ENCODE measurements at places on chromosomes 5 and 9.

DNA sequence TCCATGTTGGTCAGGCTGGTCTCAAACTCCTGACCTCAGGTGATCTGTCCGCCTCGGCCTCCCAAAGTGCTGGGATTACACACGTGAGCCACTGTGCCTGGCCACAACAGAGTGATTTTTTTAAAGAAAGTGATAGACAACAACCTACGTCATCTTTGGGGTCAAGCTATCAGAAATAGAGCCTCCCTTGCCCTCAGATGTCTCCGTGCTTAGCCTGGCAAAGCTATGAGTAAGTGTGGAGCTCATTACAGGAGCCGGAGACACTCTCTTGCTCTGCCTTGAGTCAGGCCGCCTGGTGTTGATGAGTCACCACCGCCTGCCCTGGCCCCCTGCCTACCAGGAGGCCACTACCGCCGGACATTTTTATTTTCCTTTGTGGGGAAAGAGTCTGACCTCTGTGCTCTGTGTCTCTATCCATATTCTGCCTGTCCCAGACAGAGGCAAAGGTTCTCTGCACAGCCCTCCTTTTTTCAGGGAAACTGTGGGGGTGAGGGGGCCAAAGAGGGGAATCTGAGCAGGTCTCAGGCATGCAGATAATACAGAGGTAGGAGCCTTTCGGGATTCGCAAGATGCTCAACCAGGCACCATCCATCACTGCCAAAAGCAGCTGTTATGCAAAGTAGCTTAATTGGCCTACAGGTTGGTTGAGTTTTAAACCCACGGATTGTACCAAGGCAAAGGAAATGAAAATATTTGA lies 123.7 kb upstream of the CPEB4 start:
- no peak for DNase-seq

DNA sequence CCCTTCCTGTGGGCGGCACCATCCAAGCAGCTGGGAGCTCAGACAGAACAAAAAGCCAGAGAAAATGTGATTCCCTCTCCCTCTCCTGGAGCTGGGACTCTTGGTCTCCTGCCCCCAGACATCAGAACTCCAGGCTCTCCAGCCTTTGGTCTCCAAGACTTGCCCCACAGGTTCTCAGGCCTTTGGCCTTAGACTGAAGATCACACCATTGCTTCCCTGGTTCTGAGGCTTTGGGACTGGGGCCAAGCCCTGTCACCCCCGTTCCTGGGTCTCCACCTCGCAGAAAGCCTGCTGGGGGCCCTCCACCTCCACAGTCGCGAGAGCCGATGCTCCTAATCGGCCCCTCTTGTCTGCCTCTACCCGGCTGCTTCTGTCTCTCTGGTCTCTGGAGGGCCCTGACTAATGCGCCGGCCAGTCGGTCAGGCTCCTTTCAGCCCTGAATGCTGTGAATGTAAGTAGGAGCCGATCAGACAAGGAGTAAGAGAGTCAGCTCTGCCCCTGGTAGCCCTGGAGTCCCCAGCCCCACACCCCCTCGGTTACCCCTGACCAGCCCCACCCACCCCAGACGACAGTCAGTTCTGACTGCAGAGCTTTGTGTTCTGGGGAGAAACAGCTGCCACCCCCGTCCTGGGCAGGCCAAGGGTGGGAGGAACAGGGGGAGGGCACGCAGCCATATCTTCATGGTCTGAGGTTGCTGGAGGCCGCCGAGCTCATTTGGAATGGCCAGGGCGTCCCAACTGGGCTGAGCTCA lies 57.5 kb downstream of the VAV2 start:
- DNase-seq = no peak

DNA sequence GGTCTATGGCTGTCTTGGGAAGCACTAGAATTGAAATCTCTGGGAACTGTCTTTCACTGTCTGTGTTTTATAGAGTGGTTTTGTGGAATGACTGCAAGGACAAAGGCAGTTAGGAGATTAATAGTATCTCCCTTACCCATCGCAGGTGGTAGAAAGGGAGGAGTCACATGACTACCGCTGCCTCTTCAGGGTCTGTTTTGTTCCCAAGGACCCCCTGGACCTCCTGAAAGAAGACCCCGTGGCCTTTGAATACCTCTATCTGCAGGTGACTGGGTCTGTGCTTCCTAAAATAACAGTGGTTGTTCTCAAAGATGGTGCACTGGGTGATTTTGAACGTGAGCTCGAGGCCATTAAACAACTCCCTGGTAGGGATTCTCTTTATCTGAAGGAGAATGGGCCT lies 22.8 kb upstream of the TRMT10B start:
- DNase-seq = no peak

DNA sequence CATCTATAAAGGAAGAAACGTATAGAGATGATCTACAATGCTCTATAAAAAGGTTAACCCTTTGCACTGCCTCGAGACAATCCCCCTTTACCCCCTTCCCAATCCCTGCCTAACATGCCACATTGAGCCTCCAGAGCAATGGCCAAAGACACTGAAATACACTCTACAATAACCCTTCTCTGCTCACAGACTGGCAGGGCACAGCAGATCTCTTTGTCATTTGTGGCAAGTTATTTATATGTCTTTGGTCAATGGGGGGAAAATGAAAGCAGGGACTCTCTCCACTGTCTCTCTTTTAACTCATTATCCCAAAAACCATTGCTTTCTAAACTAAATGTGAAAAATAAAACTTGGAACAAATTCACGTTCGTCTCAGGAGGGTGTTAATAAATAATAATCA lies 51.7 kb downstream of the PTCH1 start:
- DNase-seq = no peak

GRCh38 chr5:36777105-36777757 lies 99.3 kb upstream of the NIPBL start:
- no peak for DNase-seq

DNA sequence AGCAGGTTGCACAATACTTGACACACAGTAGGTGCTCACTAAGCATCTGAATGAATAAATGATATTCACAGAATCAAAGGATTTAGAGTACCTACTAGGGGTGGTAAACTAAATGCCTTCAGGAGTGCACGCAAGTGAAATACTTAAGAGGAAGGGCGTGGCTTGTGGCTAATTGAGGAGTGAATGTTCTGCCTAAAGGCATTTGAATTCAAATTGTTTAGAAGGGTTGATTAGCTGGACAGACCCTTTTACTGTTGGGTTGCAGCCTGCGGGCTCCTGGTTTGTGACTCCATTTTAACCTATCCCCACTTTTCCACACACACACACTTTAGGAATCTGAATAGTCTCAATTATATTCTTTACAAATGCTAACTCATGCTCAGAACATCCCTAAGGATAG lies 63.1 kb downstream of the PPP2R2B start:
- no peak for DNase-seq

DNA sequence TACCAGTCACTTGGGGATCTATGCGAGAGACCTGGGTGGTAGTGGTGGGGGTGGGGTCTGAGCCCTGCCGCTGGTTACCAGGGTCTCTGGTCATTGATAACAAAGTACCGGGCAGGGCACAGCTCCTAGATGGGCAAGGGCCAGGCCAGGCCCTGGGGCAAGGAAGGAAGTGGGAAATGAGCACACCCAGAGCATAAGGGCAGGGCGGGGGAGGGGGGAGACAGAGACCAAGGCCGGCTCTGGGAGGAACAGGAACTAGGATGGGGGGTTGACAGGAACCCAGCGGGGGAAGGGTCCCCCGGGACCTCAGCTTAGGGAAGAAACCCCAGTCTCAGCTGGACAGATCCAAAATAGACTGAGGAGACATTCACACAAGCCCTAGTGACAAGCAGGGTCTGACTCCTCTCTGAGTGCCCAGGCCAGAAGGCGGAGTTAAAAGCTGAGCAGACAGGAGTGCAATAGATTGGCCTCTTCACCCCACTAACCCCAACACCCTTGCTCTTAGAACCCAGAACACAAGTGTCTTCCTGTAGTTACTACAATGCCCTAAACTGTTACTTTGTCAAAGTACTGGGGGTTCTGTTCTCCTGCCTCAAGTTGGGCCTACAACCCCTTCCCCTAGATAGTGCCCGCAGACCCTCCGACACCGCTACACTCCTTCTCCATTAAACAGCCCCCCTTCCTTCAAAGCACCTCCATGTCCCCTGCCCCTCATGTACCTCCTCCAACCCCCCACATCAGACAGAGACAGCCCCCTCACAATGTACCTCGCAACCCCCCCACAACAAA lies 628 bp downstream of the ATOSB start:
- no peak for DNase-seq

GRCh38 chr9:96617439-96618185 lies 2.0 kb downstream of the CDC14B start:
- DNase-seq = no peak

- DNase-seq = no peak
Observed at GRCh38 chr5:119243888-119244287, 111.9 kb upstream of the TNFAIP8 start.

GRCh38 chr5:136098176-136098575 lies 34.5 kb upstream of the SMAD5 start:
- no peak for DNase-seq

- no peak for DNase-seq
Observed at GRCh38 chr9:37178742-37179141, 58.4 kb downstream of the ZCCHC7 start.

- DNase-seq = no peak
Observed at GRCh38 chr9:36328798-36329411, 70.7 kb upstream of the GNE start.

DNA sequence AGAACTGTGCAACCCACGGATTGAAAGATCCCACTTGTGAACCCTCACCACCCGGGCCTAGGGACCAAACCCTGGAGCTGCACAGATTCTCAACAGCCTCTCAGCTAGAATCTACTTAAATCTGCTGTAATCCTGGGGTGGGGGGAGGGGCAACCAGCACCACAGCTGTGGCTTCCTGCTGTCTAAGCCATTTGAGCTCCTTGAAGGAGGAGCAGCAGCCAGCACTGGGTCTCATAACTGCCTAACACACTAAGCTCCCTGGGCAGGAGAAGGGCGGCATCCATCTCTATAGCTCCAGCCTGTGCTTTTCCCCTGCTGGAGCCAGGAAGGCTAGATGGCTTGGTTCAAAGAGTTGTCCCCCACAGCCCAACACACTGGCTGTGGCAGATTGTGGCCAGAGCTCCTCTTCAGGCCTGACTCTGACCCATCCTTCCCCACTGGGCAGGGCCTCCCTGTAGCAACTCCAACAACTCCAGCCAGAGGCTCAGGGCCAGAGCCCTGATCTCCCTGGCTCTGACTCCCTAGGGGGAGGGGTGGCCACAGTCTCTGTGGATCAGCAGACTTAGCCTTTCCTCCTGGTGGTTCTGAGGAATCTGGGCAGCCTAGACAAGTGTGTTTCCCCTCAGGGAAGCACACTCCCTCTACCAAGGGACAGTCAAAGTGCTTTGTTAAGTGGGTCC lies 72.0 kb upstream of the C9orf72 start:
- DNase-seq = no peak

DNA sequence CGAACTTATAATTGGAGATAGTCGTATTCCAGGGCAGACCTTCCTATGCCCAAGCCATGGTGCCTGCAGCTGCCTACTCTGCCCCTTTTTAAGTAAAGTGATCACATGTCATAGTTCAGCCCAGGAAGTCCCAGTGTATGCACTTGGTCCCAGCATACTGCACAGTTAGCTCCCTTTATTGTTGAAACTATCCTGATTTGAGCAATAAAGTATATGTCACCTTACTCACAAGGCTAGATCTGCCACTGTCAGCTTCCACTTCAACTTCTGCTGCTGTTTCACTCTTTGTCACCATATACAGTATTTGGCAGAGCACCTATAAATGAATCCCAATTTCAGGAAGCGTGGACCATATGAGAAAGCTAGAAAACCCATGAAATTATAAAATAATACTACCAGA lies 103.8 kb upstream of the PTGER4 start:
- DNase-seq = no peak

- no peak for DNase-seq
Observed at GRCh38 chr5:59245198-59245597, 648.3 kb downstream of the PDE4D start.

DNA sequence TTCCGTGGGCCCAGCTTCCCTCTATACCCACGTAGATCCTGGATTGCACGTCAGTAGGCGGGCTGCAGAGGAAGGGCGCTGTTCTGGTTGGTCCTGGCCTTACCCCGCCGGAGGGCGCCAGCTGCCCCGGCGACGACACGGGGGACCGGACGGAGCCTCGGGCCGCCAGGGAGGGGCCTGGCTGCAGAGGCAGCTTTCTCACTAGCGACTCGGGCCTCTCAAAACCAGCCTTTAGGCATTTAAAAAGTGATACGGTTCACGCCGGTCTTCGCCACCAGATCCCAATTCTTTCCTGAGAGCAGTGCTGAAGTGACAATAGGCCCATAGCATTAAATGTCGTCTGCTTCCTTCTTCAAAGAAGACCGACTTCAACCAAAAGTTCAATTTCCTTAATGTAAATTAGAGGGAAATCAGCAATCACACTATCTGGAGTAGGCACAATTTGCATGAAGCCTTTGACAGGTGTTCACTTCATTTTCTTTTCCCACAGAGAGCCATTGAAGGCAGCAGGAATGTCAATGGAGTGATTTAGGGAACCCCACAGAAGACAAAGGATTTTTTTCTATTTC lies 17.6 kb upstream of the UBE2D2 start:
- peak; percentile 36 for DNase-seq

DNA sequence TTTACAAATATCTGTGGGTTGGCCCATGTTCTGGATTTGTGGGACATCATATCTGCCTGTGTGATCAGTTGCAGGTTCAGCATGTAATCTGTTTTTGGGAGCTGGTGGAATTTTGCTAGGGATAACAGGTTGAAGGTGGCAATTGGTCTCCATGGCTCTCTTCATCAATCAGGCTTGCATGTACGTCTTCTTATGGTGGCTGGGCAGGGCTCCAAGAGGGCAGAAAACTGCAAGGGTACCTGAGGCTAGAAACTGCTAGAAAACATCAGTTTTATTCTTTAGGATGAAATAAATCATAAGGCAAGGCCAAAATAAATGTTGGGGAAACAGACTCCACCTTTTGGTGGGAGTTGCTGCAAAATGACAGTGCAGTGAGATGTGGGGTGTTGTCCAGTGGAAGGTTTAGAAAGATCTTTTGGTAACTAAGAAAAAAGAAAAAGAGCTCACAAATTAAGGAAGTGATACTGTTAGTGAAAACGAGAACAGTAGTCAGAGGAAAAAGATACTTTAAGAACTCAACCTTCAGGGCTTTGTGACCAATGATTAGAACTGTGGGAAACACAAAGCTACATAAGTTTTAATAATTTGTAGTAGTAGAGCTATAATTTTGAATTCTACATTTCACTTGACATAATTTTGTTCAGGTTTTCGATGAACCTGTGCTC lies 300.7 kb upstream of the IZUMO3 start:
- DNase-seq = no peak

- DNase-seq = no peak
Observed at GRCh38 chr5:142610176-142611001, 75.5 kb downstream of the FGF1 start.

DNA sequence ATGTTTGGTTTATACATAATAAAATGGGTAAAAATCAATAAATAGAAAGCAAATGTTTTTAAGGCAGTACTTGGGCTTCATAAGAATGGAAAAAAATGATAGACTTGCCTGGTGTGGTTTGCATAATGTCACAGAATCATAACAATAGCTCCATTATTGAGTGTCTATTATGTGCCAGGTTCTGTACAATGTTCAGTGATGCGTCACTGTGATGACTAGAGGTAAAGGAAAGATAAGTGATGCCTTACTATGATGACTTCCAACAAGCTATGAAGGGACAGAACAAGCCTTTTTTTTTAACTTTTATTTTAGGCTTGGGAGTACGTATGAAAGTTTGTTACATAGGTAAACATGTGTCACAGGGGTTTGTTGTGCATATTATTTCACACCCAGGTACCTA lies 128.8 kb downstream of the TMC1 start:
- no peak for DNase-seq

- DNase-seq = no peak
Observed at GRCh38 chr9:129231022-129231739, 53.1 kb upstream of the IER5L start.

Data from stimulated activated CD4-positive, alpha-beta T cell treated with anti-CD3 and anti-CD28 coated beads, Interleukin-4, amount 100 ng/mL, for 4 hours (primary cell).